Stomach (tissue), 19 donors: ENCODE measurements at places on chromosomes 3 and 15. TPM values are rescaled to one million over a fixed set of nuclear protein-coding genes. Genes with fewer than 3 reads are reported as not detected.

DNA sequence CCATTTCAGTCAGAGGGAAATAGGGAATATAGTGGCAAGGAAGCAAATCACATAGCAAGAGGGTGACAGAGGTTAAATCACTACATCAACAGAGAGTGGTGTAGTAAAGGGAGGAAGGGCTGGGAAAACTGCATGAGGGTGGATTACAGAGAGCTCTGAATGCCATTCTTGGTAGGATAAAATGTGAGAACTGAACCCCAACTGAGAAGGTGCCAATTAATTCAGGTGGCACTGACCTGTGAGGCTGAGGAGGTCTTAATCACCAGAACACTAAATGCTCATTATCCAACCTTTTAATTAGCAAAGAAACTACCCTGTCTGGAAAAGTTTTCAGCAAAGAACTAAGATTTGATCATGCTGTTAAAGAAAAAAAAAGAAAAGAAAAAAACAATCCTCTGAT is 202.7 kb downstream of the LRRN1 start:
- DNase-seq = no peak
- no peaks in the 10 kb centered on the region for H3K4me1 ChIP-seq
- H3K36me3 ChIP-seq = no peaks in the 10 kb centered on the region

The LRRK1 gene
- 5.5 TPM for polyA plus RNA-seq

GRCh38 chr3:57157545-57157944 is 7.6 kb downstream of the IL17RD start:
- no peak overlapping the region for H3K27ac ChIP-seq
- no peak for DNase-seq
- H3K36me3 ChIP-seq = no peaks in the 10 kb centered on the region

DNA sequence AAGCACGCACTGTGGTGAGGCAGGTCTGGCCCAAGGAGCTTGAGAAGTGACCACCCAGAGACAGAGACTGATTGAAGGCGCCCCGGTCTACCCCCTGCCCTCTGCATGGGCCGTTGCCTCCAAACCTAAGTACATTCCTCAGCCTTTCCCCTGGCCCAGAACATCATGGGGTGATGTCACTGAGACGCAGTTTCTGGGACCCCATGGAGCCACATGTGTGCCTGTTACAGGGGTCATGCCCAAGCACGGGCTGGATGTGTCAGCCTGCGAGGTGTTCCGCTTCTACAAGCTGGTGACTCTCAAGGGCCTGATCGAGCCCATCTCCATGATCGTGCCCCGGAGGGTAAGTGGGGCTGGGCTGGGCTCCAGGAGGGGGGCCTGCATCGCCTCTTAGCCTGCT is 102.2 kb downstream of the ANP32A start:
- no peaks in the 10 kb centered on the region for H3K27me3 ChIP-seq
- no peaks in the 10 kb centered on the region for H3K4me1 ChIP-seq

- no peak overlapping the region for H3K4me3 ChIP-seq
- H3K27me3 ChIP-seq = no peaks in the 10 kb centered on the region
- H3K4me1 ChIP-seq = peaks cover 57% of the 10 kb centered on the region
- H3K36me3 ChIP-seq = no peaks in the 10 kb centered on the region
Measured at GRCh38 chr3:57948781-57949242, 59.4 kb upstream of the FLNB start.
